Cardiac muscle cell (in vitro differentiated cells and primary cell): ENCODE measurements at places on chromosomes 2 and 18.

GRCh38 chr2:52117299-52117698 lies 1085.4 kb upstream of the NRXN1 start:
- H3K27me3 ChIP-seq, result no peaks in the 10 kb centered on the region
- no peak overlapping the region for H3K27ac ChIP-seq
- DNase-seq, result no peak
- no peak overlapping the region for H3K4me3 ChIP-seq

DNA sequence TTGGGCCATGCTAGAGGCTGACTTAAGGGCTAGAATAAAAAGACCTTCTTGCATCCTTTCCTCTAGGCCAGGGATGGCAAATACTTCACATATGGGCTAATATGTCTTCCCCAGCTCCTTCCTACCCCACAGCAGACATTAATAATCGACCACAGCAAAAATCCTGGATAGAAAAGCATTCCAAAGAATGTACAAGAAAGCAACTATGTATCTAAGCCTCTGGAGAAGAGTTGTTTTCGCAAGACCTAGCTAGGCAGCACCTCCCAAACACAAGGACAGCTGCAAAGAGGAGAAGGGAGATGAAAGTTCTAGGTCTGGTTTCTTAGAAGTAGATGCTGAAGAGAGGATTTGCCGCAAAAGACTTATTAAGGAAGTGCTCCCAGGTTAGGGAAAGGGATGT lies 372.6 kb downstream of the SLC4A3 start:
- H3K27me3 ChIP-seq, result no peaks in the 10 kb centered on the region
- no peaks in the 10 kb centered on the region for H3K36me3 ChIP-seq
- no peak for DNase-seq
- H3K27ac ChIP-seq, result no peak overlapping the region

GRCh38 chr18:68721681-68722583 lies 7.0 kb upstream of the TMX3 start:
- peak; percentile 45 for DNase-seq
- H3K27me3 ChIP-seq, result no peaks in the 10 kb centered on the region

DNA sequence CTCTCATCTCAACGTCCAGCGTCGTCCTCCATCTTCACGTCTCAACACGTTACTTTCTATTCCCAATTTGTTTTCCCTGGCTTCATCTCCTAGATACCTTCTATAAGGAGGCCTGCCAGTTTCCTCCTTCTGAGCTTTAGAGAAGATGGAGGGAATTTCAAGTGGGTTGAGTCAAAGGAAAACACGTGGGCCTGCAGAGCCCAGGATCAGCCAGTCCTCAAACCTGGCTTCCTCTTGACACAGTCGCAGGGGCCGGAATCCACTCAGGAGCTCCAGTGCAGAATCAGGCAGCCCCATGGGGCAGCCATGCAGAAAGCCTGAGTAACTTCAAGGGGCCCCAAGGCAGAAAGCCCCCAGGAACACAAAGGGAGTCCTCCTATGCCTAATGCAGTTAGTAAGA lies 14.5 kb upstream of the APCDD1 start:
- no peaks in the 10 kb centered on the region for H3K27me3 ChIP-seq
- H3K4me3 ChIP-seq, result no peak overlapping the region
- no peak overlapping the region for H3K27ac ChIP-seq
- DNase-seq, result no peak

GRCh38 chr2:166671801-166672200 lies 177.8 kb upstream of the SCN7A start:
- H3K36me3 ChIP-seq, result no peaks in the 10 kb centered on the region
- no peak overlapping the region for H3K4me3 ChIP-seq
- no peak overlapping the region for H3K27ac ChIP-seq
- DNase-seq, result no peak
- no peaks in the 10 kb centered on the region for H3K27me3 ChIP-seq
- no peaks in the 10 kb centered on the region for H3K4me1 ChIP-seq

- H3K4me3 ChIP-seq, result no peak overlapping the region
- H3K27me3 ChIP-seq, result no peaks in the 10 kb centered on the region
- no peaks in the 10 kb centered on the region for H3K4me1 ChIP-seq
- H3K27ac ChIP-seq, result no peak overlapping the region
- H3K36me3 ChIP-seq, result no peaks in the 10 kb centered on the region
- DNase-seq, result no peak
Observed at GRCh38 chr2:112465382-112465781, 16.6 kb upstream of the TTL start.

DNA sequence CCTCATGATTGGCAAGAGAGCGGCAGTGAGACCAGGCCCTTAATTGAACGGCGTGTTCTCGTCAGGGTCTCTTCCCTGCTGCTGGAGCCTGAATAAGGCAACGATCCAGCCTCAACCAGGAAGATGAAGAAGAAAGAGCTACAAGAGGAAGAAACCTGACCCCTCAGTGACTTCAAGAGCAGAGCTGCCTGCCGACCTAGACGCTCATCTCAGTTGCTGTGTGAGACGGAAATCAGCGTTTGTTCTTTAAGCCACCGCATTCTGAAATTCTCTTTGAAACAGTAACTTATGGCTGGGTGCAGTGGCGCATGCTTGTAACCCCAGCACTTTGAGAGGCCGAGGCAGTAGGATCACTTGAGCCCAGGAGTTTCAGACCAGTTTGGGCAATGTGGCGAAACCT lies 29.6 kb upstream of the KCNG3 start:
- no peak overlapping the region for H3K4me3 ChIP-seq
- H3K27me3 ChIP-seq, result no peaks in the 10 kb centered on the region
- DNase-seq, result no peak
- H3K27ac ChIP-seq, result no peak overlapping the region
- H3K4me1 ChIP-seq, result no peaks in the 10 kb centered on the region

DNA sequence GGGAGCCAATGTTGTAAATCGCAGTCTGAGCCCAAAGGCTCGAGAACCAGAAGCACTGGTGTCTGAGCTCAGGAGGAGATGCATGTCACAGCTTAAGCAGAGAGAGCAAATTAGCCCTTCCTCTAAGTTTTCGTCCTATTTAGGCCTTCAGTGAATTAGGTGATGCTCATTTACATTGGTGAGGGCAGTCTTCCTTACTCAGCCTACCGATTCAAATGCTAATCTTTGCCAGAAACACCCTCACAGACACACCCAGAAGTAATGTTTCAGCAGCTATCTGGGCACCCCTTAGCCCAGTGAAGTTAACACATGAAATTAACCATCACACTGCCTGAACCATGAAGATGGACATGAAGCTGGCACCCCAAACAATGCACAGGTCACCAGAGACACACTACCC lies 385.1 kb downstream of the STK39 start:
- no peak overlapping the region for H3K4me3 ChIP-seq
- no peaks in the 10 kb centered on the region for H3K27me3 ChIP-seq
- H3K36me3 ChIP-seq, result no peaks in the 10 kb centered on the region
- no peaks in the 10 kb centered on the region for H3K4me1 ChIP-seq
- no peak for DNase-seq
- no peak overlapping the region for H3K27ac ChIP-seq
